ENCODE measurements at places on chromosomes 7 and 10.

DNA sequence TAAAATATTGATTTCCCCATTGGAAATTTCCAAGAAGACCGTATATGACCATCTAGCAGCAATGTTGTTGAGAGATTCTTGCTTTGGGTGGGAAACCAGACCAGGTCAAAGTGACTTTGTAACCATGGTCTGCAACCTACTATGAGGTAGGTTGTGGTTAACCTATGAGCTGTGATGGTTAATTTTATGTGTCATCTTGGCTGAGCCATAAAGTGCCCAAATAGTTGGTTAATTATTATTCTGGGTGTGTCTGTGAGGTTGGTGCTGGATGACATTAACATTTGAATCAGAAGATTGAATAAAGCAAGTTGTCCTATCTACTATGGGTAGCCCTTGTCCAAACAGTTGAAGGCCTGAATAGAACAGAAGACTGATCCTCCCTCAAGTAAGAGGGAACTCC is 18.3 kb upstream of the RALA start:
- peak; percentile 27 for DNase-seq

DNA sequence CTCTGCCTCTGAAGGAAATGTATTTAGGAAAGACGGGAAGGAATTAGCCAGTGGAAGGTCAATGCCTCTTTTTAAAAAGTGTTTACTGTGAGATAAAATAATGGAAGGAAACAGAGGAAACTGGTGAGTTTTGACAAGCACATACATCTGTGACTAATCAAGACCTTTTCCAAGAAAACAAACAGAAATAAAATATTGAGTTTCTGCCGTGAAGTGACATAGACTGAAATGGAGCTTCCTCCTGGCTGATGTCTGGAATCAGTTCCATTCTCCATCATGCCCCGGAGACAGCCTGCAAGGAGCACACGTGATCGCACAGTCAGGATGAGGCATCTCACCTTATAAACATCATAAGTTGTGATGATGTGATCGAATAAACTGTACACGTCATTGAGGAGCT is 30.7 kb downstream of the TECTB start:
- no peak for DNase-seq

DNA sequence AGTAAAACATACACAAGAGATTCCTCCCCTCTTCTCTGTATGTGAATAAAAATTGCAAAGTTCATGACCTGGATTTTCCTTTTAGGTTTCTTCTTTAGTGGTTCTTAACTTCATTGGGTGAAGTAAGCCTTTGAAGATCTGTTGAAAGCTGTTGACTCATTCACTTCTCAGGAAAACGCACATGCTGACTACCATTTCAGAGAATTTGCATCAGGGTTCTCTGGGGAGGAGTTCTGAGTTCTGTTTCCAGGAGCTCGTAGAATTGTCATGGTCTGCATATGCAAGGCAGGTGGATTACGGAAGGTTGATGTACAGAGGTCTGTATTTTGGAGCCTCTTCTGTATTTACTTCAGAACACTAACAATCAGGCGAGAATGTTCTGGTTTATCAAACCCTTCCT is 962 bp upstream of the SLC26A4 start:
- DNase-seq, result no peak

DNA sequence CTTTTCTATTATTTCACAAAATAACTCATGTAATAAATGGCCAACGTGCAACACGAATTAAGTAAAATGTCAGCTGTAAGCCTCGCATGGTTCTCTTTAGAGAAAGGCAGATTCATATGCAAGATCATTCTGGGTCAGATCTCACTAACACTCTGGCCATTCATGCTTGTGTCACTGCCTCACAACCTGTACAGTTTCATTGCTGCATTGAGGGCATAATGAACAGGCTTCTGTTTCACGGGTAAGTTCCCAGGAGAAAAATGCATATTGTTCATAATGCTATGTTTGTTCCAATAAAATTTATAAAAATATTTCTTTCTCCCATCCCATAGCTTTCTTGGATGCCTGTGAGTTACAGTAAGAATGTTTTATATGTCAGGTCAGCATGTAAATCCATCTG is 734.0 kb upstream of the ANKRD30A start:
- no peak for DNase-seq

DNA sequence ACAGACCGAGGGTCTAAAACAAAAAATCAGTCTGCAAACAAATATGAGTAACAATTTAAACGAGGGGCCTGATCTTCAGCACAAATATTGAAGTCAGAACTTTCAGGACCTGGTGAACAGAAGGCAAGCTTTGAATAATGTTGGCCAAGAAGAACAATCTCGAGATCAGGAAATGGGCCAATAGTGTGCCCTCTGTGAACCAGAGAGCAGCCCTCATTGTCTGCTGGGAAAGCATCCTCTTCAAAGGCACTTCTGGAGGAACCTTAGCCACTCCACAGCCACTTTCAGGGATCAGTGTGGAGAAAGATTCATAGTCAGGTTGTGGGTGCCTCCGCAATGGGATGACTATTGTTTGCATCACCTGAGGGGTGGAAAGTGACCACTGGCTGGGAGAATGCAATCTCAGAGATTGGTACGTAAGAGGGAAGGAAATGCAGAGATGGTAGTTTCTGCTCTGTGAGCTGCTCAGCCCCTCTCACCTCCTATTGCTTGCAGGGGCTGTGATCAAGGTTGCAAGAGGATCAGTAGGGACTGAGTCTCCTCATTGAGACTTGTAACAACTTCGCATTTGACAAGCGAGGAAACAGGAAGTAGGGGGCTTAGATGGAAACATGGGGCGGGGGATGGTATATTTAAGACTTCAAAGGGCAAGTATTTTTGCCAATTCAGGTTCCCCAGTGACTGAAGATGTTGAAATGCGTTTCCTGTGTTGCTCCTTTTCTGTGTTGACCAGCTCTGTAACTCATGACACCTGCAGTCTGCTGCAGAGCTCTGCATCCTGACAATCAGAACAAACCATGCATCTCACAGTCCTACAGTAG is 28.4 kb upstream of the IFRD1 start:
- DNase-seq, result no peak

GRCh38 chr10:132241086-132241485 is 54.3 kb downstream of the DPYSL4 start:
- DNase-seq, result no peak

GRCh38 chr10:34641147-34641912 is 173.8 kb downstream of the PARD3 start:
- DNase-seq, result peak; percentile 78

DNA sequence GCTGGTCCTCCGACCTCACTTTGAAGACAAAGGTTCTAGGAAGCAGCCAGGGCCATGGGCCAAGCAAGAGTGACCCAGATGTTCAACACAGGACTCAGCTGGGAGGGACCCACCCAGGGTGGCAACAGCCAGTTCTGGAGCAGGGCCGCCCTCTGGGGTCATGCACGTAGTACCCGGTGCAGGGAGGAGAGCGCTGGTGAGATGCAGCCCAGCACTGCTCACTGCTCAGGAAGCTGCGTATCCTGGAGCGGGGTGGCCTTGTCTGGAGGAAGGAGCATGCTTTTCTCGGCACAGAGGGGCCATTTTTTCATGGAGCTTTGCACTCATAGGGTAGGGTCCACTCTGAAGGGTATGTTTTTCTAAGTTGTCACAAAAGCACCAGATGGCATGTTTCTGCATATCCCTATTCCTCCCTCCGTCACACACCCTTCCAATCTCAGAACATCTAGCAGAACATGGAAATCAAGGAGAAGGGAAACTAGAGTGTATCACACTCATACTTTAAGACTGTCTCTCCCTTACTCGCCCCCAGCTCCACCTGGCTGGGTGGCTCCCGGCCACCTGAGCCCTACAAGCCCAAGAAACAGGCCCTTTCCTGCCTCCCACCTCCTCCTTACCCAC is 132.6 kb downstream of the CDH23 start:
- DNase-seq, result no peak

DNA sequence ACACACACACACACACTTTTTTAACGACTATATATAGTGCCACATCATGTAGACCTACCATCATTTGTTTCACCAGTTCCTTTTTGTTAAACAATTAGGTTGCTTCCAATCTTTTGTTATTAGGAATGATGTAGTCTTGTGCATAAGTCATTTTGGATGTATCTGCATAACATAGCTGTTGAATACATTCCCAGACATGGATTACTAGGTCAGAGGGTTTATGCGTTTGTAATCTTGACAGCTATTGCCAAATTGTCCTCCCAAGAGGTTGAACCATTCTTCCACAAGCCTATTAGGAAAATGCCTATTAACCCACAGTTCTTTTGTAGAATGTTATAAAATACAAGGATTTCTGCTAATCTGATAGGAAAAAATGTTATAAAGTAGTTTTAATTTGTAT is 87.3 kb downstream of the PALS2 start:
- no peak for DNase-seq

DNA sequence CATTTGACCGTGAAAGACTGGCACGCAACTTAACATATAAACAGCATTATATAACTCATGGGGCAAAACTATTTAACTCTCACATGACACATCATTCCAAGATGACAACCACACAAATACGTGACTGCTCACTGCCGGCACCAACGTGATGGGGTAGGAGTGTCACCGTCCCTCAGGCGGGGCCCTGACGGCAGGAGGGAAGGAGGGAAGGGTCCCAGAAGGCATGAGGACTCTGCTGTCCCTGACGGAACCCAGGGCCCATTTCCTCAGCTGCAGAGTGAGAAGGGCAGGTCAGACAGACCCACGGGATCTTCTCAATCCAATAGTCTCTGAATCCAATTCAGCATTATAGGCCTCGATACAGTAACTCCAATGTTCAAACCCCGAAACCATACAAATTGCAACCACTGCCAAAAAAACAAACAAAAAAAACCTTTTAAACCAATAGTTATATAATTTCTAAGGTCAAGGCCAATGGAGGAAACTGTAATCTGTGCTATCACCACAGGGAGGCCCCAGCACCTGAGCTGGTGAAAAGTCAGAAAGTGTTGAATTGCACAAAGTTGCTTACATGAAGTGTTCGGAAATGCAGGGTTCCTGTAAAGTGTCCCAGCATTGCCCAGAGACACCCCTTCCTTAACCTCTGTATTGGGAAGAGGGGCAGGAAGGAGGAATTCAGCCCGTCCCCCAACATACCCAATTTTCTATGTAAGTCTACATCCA is 137.4 kb downstream of the TNS3 start:
- DNase-seq, result no peak

- DNase-seq, result no peak
These were observed 53.2 kb downstream of the FOXI2 start for GRCh38 chr10:127790066-127790624.

DNA sequence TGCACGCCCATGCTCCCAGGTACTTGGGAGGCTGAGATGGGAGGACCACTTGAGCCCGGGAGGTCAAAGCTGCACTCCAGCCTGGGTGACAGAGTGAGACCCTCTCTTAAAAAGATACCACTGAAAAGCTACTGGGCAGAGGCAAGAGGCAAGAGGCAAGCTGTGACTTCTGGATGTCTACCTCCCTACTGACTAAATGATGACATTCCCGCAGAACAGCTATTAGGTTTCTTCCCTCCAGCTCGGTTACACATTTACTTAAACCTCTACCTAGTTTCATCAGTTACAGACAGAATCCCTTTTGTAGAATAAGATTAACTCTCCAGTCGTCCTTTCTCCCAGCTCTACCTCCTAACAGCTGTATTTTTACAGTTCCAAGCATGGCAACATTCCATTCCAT is 21.2 kb downstream of the RHEB start:
- DNase-seq, result no peak

DNA sequence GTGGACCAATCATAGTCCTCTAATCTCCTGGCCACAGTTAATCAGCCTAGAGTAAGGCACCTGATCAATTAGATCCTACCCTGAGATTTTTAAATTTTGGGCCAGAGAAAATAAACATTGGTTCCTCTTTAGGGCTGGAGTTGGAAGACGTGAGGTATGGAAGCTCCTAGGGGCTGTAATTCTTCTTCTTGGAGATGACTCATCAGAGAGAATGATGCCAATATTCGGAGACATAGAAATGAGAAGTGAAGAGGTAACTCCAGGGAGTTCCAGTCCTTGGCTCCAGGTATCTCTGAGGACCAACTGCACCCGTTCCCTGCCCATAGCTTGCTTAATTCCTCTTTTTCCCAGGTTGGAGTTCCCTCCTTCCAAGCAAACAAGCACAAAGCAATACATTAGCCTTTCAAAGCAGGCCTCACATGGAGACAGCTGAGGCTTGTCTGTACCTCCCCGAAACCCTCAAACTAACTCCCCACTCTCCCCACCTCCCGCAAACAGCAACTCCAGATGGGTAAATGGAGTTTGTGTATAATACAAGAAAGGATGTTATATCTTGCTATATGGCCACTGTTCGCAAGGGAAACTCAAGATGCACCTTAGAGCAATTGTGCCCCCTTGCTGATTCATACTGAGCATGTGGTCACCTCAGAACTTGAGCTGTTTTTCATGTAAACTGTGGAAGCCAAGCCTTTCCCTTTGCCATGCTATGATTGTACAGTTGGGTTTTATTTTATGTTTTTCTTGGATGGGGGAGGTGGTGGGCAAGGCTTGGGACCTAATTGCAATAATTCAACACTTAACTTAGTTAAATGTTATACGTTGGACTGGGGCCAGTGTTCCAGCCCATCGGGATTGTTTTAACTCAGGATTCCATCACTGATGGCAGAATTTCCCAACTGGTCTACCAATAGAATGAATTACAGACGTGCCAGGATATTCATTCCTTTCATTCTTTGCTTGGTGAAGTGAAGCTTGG is 29.3 kb downstream of the PIK3AP1 start:
- DNase-seq, result peak; percentile 67

GRCh38 chr7:30625283-30625682 is 30.6 kb downstream of the GARS1 start:
- no peak for DNase-seq

- DNase-seq, result no peak
These were observed 13.7 kb upstream of the HERC4 start for GRCh38 chr10:68088740-68089139.

GRCh38 chr7:28625432-28625831 is 213.1 kb downstream of the CREB5 start:
- DNase-seq, result no peak

DNA sequence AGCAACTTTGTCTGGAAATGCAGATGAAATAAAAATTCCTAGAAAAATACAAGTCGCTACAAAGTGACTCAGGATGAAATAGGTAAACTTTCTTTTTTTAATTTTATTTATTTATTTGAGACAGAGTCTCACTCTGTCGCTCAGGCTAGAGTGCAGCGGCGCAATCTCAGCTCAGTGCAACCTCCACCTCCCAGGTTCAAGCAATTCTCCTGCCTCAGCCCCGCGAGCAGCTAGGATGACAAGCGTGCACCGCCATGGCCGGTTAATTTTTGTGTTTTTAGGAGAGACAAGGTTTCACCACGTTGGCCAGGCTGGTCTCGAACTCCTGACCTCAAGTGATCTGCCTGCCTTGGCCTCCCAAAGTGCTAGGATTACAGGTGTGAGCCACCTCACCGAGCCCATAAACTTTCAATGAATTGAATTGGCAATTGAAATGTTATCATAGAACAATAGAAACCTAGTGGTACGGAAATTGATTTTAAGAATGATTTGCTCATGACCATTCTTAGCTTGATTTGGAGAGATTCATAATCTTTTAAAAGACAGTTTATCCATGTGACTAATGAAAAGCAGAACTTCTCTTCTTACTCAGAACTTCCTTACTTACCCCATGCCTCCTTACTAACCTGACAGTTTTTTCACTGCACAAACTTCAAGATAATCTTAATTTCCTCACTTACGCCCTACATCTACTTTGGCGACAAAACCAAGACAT is 161.7 kb downstream of the FAM107B start:
- no peak for DNase-seq

- DNase-seq, result no peak
These were observed 375.3 kb downstream of the DPP6 start for GRCh38 chr7:154427533-154427932.
